GM19239 (cell line): ENCODE measurements at places on chromosomes 13 and 19.

DNA sequence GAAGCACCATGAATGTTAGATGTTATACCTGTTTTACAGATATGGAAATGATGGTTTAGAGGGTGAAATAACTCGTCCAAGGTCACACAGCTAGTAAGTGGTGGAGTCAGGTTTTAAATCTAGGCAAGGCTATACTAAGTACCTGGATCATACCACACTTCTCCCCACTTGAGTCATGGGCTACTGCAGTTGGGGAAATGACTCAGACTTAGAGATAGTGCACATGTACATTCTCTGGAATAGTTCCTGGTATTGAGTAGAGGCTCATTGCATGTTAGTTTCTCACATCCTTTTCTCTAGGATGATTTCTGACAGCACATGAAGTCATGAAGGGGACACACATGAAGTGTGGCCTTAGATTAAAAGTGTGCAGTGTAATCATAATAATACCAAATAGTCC lies 76.2 kb upstream of the TNFSF11 start:
- no peak for DNase-seq

- DNase-seq, result no peak
Observed at GRCh38 chr13:29771247-29771646, 79.2 kb downstream of the UBL3 start.

- DNase-seq, result no peak
Observed at GRCh38 chr13:111925146-111925875, 141.6 kb upstream of the SOX1 start.

- no peak for DNase-seq
Observed at GRCh38 chr19:19162495-19162894, 7.6 kb downstream of the MEF2B start.

DNA sequence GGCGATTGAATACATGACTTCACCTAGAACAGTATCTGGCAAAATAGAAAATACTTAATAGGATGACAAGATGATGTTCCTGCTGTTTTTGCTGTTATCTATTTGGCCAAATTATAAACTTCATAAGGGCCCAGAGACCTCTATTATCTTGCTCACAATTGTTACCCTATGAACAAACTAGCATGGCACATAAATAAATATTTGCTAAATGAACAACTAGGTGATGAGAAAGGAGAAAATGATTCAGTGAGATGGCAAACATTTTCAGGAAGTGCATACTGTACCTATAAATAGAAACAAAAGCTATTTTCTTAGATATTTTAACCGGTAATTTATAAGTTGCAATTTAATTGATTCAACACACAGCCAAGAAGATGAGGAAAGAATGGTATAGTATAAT lies 78.4 kb downstream of the FAM216B start:
- no peak for DNase-seq
